Activated CD4-positive, alpha-beta T cell treated with anti-CD3 and anti-CD28 coated beads, Interleukin-10, Interleukin-2, amounts not matched to agents 100 ng/mL and 50 ng/mL, durations not matched to agents 16 hours and 8 hours (primary cell): ENCODE measurements at places on chromosomes 4 and X.
A peak's percentile ranks its signal among the peaks of the same experiment; 100 is the strongest.

DNA sequence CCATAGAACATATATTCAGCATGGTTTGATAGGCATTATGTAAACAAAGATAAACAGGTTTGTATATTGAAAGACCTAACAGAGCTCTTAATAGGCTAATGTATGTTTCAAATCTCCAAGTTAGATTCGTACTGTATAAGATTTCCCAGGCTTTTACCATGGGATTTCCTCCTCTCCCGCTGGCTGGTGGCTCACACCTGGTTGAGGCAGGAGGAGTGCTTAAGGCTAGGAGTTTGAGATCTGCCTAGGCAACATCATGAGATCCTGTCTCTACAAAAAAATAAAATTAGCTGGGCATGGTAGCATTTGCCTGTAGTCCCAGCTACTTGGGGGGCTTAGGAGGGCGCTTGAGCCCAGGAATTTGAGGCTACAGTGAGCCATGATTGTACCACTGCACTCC is 5.4 kb downstream of the CPE start:
- DNase-seq: no peak

DNA sequence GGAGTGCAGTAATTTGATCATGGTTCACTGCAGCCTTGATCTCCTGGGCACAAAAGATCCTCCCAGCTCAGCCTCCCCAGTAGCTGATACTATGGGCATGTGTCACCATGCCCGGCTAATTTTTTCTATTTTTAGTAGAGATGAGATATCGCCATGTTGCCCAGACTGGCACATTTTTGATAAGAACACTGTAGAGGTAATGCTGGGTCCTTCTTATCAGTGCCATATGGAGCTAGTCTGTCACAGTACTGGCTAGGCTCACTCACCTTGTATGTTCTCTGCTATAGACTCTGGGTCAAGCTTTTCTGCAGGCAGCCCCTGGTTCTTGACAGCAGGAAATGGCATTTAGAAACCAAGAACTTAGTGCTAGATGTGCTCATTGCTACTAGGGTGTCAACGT is 53.9 kb downstream of the BCOR start:
- DNase-seq: no peak

- peak; percentile 44 for DNase-seq
Observed at GRCh38 chrX:47562615-47563243, 1.7 kb downstream of the ARAF start.

GRCh38 chr4:82398263-82398662 is 24.5 kb upstream of the HNRNPD start:
- DNase-seq: no peak

- peak; percentile 49 for DNase-seq
Observed at GRCh38 chrX:44344194-44344593, 722 bp upstream of the EFHC2 start.

- no peak for DNase-seq
Observed at GRCh38 chr4:33626221-33626620, 2618.1 kb downstream of the ARAP2 start.
